ENCODE measurements at places on chromosomes 1 and 21.

- no peak for DNase-seq
Measured at GRCh38 chr1:185864889-185865517, 130.8 kb downstream of the HMCN1 start.

DNA sequence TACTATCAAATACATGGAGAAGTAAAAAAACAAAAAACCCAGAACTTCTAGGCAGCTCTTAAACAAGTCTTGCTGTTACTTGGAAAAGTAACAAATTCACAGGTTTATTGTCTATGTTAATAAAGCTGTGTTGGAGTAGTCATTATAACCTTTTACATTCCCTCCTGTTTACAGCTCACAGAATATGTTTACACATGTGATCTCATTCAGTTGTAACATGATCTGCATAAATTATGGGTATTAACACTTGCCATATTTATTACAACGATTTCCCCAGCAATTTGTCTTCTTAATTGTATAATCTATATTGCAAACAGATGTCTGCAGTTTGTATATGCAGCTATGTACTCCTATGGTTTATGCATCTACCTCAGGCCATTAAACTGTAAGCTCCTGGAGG lies 28.6 kb downstream of the ERG start:
- DNase-seq = no peak

- no peak for DNase-seq
Measured at GRCh38 chr1:27292106-27292505, 29.9 kb upstream of the TMEM222 start.

DNA sequence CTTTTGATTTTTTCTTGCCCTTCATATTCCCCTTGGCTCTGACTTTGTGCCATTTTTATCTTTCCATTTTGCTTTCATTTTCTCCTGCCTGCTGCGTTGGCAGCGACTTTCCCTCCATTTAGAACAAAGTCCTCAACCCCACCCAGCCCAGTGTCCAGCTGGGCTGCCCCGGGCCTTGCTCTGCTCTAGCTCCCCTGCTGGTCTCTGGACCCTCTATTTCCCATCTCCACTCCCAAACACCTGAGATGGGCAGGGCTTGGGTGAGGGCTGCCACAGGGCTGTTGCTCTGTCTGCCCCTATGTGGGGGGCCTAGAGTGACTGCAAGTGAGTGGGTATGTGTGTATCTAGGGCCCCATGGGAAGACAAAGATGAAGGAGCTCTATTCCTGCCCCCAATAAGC lies 7.3 kb upstream of the ADAM15 start:
- DNase-seq = no peak

DNA sequence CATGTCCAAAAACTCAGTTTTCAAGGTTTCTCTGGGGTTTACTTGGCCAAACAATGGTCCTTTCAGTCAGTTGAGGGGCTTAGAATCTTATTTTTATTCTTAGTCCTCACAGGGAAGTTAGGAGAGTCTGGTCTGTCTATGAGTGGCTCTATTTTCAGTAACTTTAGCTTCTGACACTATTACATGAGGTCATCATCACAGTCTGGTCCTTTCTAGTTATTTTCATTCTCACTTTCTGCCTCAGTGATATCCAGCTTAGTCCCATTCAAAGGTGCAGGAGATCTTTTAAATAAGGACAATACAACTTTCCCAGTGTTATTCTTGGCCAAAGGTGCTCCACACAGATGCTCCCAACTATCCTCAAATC lies 30.0 kb upstream of the FGGY start:
- no peak for DNase-seq

- DNase-seq = no peak
Measured at GRCh38 chr1:200670242-200671118, 773 bp upstream of the DDX59 start.

DNA sequence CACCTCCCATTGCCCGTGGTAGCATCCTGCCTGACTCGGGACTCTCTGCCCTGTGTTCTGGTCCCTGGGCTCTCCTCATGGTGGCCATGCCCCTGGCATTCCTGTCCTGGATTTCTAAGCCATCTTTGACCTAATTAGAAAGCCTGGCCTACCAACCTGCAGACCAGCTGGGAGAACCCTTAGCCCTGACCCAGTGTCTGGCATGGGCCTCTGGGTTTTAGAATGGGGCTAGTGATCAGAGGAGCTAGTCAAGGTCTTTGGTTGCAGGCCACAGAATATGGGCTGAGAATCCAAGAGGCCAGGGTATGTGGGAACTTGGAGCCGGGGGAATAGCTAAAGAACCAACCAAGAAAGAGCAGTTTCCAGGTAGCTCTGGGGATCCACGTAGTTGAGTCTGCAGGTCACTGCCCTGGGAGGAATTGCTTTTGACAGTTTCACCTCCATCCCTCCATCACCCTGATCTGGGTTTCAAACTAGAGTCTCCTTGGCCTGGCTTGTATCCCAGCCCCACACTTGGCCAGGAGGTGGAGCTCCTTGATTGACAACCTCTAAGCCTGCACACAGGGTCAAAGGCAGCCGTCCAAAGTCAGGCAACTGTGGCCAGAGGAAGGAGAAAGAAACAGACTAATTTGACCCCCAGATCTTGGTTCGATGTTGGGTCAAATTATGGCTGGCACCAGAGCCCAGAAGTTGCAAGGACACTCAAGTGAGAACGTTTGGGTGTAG lies 54.7 kb upstream of the ABCG1 start:
- DNase-seq = peak; percentile 47

DNA sequence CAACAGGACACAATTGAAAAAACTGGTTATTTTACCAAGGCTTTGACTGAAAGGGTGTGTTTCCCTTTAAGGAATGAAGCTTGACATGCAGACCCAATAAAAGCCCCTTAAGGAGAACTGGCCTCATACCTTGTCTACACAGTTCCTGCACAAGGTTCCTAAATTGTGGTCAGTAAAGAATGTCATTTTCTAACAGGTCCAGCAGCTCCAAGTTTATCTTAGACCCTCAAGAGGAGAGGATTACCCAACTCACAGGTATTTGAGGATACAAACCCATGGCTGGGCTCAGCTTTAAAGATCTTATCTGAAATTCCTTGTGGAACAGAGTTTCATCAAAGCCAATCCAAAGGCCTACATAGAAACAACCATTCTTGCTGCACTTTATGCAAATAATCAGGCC lies 31.4 kb upstream of the CBR3 start:
- no peak for DNase-seq

DNA sequence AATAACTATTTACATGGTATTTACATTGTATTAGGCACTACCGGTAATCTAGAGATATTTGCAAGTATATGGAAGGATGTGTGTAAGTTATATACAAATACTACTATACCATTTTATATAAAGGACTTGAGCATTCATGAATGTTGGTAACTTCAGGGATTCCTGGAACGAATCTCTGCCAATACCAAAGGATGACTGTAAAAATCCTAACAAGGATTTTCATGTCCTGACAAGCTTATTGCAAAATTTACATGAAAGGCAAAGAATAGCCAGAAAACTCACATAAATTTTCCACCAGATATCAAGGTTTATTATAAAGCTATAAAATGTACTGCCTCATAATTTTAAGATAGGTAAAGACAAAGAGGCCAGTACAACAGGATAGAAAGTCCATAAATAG lies 325.2 kb upstream of the NRIP1 start:
- DNase-seq = no peak

DNA sequence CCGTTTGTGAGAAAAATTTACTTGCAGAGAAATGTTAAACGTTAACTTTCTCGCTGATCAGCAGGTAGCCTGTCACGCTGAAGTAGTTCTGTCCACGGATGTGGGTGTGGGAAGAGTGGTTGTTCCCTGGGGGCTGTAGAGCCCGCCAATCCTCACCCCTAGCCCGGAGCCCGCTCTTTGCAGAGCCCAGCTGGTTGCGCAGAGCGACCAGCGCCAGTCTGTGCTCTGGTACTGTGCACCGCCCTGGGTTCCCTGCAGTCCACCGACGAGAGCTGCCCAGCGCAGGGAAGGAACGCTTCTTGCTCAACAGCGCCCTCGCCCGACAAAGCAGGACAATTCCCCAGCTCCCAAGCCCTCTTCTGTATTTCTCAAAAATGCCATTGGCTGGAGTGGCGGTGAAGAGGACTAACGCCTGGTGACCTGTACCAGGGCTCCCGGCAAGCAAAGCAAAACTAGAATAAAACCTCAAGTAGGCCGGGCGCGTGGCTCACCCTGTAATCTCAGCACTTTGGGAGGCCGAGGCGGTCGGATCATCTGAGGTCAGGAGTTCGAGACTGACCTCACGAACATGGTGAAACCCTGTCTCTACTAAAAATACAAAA lies 3.3 kb downstream of the RIPPLY3 start:
- peak; percentile 76 for DNase-seq

GRCh38 chr1:157069601-157070000 lies 24.1 kb upstream of the ARHGEF11 start:
- DNase-seq = no peak

- DNase-seq = no peak
Measured at GRCh38 chr21:32693581-32693980, 34.2 kb downstream of the SYNJ1 start.

DNA sequence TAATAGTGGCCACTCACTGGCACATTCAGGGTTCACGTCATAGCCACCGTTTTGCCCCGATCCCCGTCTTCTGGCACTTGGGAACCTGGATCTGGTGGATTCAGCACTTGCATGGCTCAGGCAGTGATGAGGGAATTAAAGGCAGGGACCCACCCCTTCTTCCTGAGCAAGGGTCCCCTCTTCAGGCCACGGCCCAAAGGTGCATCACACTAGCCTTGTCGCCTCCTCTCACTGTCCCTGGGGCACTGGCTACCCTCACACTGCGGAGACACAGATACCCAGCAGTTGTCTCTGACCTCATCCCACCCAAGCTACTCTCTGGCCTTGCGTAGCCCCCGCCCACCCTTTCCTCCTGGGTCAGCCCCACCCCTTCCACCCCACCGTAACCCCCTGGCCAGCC lies 19.9 kb upstream of the LDLRAP1 start:
- no peak for DNase-seq

- no peak for DNase-seq
Measured at GRCh38 chr1:168842916-168843315, 113.9 kb upstream of the DPT start.

DNA sequence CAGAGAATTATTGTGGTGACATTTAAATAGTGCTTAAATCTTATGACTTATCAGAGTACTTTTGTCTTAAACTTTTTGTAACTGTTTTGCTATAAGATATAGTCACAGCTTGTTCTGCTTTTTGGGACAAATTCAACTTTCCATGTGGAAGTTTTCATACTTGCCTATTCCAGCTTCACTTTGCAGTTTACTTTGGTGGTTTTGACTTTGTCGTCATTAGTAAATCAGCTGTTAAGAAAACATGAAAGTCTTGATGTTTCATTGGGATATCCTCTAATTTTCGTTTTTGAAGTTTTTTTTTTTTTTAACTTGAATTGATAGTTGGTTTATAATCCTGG lies 31.3 kb downstream of the SDCCAG8 start:
- no peak for DNase-seq

DNA sequence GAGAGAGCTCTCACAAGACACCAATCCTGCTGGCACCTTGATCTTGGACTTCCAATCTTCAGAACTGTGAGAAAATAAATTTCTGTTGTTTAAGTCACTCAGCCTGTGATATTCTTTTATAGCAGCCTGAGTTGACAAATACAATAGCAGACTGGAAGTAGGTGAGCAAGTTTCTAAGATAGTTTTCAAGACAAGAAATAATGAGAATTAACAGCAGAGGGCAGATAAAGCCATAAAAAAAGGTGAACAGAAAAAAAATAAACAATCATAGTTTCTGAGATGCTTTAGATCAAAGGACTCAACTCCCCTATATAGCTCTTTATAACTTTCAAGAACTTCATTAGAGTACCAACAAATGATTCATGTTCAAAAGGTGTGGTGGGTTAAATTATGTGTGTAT lies 119.8 kb downstream of the PLPPR5 start:
- no peak for DNase-seq

- DNase-seq = no peak
Measured at GRCh38 chr1:91596474-91596873, 95.8 kb downstream of the CDC7 start.

- peak; percentile 73 for DNase-seq
Measured at GRCh38 chr1:156848461-156849150, 10.3 kb downstream of the INSRR start.

DNA sequence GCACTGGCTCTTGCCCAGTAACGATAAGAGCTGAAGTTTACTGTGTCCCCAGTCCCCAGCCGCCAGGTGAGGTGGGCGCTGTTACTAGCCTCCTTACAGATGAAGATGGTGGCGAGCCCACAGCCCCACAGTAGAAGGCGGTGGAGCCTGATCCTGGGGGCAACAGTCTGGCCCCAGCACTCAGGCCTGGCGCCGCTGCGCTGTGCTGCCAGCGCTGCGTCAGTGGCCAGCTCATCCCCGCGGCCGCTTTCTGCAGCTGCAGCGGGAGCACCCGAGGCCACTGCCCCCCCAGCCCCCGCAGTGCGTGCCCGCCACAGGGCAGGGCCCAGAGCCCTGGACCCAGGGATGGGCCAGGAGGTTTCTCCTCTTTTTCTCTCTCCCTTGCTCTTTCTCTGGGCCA lies 13.3 kb downstream of the H6PD start:
- no peak for DNase-seq

- DNase-seq = no peak
Measured at GRCh38 chr1:161718559-161719324, 2.6 kb upstream of the FCRLB start.

GRCh38 chr1:235221653-235222375 lies 60.8 kb upstream of the RBM34 start:
- no peak for DNase-seq

DNA sequence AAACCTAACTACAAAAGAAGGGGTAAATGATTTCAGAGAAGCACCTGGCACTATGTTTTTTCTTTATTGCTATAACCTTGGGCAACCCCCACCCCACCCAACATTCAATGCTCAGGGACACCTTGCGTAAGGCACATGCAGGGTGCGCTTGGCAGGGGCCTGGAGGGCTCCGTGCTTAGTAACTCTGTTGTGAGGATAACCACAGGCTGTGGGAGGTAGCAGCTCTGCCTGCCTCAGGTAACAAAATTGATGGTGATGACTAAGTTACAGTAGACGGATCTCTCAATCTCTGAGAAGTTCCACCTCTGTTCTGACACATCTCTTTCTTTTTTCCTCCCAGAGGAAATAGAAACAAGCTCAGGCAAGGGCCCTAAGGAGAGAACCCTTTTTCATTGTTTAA lies 8.7 kb upstream of the CCN1 start:
- DNase-seq = no peak

- no peak for DNase-seq
Measured at GRCh38 chr1:155228096-155228427, 19.6 kb downstream of the MTX1 start.

GRCh38 chr1:39663559-39663958 lies 8.3 kb downstream of the NT5C1A start:
- no peak for DNase-seq
